Right renal pelvis (tissue), 4 donors: ENCODE measurements at places on chromosomes 7 and 10.

- no peak for DNase-seq
Observed at GRCh38 chr7:2474224-2474623, 2.0 kb downstream of the GRIFIN start.

DNA sequence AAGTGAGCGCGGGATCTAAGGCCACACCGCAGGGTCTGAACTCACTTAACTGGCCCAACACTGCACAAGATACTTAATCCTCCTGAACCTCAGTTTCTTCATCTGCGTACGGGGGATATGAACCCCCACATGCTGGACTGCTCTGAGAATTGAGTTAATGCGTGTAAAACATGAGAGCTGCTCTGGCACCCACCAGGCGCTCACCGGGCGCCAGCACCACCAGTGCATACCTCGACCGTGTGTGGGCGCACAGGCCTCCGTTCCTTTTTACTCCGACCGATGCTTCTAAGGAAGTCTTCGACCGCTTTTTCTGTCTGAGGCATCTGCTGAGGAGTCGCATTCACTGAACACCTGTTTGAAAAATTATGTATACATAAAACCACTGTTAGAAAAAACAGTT, 27.2 kb downstream of the PITRM1 start:
- no peak for DNase-seq

DNA sequence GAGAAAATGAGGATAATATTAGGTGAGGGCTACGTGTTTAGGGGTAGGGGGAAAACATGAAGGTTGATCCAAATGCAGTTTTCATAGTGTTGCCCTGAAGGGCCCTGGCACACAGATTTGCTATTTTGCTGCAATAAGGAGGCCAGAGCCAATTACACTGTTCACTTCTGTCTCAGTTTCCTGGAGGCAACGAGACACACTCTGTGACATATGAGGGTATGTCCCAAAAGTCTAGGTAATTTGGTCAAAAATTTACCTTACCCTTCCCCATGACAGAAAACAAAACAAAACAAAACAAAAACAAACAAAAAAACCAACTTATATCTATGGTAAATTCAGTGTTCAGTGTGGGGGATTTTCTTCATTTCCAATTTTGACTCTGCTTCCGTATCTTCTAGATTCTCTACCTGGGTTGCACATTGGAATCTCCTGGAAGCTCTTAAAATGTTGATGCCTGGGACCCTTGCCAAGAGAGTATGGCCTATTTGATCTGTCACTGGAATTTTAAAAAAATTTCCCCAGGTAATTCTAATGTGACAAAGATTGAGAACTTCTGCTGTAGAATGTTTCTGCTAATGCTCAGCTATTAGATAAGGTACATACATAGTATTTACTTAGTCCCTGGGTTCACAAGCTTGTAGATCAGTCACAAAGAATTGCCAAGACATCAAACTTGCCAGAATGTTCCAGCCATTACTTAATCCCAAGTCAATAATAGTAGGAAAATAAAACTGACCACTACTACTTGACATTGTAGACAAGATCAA, 139.5 kb downstream of the SEMA3E start:
- no peak for DNase-seq

GRCh38 chr10:6465437-6465836, 114.6 kb downstream of the PRKCQ start:
- no peak for DNase-seq

GRCh38 chr7:104185346-104185745, 22.5 kb downstream of the ORC5 start:
- DNase-seq, result no peak

DNA sequence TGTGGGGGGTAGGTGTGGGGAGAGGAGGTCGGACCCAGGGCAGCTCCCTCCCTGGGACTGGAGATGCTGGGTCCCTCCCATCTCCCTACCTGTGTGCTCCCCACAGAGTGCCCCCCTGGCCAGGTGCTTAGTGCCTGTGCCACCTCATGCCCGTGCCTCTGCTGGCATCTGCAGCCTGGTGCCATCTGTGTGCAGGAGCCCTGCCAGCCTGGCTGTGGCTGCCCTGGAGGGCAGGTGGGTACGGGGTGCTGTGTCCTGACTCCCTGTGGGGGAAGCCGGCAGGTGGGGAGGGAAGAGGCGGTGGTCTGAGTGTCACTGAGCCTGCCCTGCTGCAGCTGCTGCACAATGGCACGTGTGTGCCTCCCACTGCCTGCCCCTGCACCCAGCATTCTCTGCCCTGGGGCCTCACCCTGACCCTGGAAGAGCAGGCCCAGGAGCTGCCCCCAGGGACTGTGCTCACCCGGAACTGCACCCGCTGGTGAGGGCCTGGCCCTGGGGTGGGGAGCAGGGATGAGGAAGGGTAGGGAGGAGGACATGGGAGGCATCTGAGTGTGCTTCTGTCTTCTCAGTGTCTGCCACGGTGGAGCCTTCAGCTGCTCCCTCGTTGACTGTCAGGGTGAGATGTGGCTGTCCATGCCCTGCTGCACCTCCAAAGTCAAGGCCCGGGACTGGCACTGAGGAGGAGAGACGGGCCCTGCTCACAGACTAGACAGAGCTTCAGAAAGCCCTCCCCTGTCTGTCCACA, 11.7 kb upstream of the ZNF862 start:
- DNase-seq, result no peak

- no peak for DNase-seq
Observed at GRCh38 chr10:78985973-78986818, 82.6 kb upstream of the ZMIZ1 start.

GRCh38 chr7:73903321-73904218, 42.6 kb downstream of the TMEM270 start:
- DNase-seq, result no peak

DNA sequence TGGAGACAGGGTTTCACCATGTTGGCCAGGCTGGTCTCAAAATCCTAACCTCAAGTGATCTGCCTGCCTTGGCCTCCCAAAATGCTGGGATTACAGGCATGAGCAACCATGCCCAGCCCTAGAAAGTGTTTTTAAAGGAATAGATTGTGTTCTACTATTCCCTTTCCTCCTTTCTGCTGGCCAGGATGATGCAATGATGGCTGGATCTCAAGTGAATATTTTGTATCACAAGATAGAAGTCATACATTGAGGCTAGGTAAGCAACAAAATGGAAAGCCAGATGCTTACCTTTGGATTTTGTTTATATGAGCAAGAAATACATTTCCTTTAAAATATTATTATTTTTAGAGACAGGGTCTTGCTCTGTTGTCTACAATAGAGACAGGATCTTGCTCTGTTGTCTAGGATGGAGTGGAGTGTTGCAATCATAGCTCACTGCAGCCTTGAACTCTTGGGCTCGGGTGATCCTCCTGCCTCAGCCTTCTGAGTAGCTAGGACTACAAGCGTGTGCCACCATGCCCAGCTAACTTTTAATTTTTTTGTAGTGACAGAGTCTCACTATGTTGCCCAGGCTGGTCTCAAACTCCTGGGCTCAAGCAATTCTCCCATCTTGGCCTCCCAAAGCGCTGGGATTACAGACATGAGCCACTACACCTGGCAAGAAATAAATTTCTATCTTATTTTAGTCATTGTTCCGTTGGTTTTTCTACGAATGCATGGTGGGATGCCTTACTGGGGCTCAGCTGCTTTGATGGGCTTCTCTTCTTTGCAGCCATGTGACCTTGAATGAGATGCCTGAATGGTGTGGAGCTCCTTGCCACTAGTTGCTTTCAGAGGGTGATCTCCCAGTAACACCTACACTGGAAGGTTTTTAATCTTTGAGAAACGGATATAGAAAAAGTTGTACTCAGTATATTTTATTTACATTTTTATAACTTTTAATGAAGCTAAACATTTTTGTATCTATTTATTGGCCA, 5.8 kb upstream of the AEBP1 start:
- no peak for DNase-seq

GRCh38 chr10:23070913-23071218, 24.5 kb upstream of the MSRB2 start:
- DNase-seq, result no peak

DNA sequence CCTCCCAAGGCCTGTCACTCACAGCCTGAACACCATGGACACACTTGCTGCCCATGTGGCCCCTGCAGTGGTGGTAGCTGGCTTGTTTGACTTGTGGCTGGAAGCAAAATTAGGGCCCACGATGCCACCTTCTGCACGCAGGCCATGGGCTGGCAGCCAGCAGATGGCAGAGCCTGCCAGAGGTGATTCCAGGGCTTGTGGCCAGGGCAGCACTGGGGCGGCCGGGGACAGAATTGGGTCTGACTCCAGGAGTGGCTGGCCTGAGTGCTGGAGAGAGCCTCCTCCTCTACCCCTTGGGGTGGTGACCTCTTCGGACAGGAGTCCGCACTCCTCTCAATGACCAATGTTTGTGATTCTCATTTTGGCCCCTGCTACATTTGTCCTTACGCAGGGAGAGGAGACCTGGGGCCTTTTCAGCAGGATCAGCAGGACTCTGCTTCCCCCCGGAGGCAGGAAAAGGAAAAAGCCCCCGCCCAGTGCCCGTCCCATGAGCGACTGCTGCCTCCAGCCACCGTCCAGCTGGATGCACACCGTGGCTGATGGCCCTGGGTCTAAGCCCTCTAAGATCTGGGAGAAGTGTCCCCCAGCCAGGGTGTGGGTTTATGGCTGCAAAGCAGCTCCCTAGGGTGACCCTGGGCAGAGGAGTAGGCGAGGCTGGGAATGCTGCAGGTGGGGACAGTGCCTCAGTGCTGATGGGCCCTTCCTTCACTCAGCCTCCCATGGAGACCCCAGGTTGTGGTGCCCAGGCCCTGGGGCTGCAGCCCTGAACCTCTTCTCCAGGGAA, 26.5 kb downstream of the DNAJB12 start:
- no peak for DNase-seq

GRCh38 chr10:126461289-126461940, 73.1 kb upstream of the ADAM12 start:
- no peak for DNase-seq

GRCh38 chr10:110758898-110759297, 112.8 kb upstream of the PDCD4 start:
- no peak for DNase-seq

GRCh38 chr10:36802490-36803153, 322.8 kb upstream of the ANKRD30A start:
- peak; percentile 38 for DNase-seq

GRCh38 chr7:151792086-151792485, 84.8 kb downstream of the PRKAG2 start:
- DNase-seq, result no peak

DNA sequence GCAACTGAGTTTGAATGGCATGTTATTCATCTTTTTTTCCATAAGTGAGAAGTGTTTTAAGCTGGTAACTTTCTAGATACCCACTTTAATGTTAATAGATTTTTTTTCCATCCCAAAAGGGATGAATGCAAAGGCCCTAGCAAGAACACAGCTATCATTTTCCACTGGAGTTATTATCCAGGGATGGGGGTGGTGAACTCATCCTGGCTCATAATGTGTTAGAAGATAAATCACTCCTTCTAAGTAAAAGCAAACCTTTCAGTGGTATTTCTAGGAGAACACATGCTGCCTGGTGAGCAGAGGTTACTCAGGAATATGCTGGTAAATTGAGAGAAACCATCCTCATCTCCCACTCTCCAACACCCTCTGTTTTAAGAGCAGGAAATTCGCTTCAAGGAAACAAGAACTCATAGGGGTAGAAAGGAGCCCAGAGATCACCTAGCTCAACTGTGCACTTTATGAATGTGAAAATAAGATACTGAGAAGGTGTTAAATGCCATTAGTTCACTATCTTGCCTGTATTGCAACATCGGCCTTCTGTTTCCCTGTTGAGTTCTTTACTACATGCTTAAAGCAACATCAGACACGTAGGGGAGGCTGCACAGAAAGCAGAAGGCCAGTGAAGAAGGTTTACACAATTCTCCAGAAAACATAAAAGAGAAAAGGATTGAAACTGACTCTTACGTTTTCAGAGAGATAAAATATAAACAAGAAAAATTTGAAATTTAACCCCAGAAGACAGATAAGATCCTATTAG, 264.0 kb upstream of the PRKCQ start:
- DNase-seq, result no peak

- no peak for DNase-seq
Observed at GRCh38 chr7:20777377-20778062, 9.2 kb downstream of the SP8 start.

DNA sequence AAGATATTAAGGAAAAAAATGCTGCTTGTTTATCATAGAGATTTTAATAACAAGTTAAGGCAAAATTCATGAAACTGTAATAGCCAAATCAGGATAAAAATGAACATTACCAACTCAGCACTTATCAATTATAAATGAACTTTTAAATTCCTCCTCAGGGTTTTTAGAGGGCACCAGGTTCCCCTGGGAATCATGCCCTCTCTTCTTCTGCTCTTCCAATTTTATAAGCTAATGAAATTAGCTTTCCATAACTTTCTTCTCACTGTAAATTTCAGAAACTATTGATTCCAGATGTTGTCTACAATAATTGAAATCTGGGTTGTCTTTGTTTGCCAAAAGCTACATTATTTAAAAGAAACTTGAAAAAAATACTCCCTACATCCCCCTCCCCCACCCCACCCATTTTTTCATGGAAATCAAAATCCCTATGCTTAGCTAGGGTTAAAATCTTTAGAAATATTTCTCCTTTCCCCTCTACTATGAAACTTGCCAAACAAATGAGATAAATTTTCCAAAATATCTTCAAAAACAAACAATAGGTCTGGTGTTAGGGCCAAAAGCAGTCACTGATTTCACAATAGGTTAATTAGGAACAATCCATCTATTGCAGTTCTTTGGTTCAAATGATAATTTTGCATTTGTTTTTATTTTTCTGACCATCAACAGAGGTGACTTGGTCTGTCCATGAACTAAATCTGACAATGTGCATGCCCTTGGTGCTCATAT, 187.7 kb downstream of the DOCK4 start:
- DNase-seq, result no peak

GRCh38 chr10:30701451-30702173, 72.1 kb upstream of the LYZL2 start:
- no peak for DNase-seq

- DNase-seq, result no peak
Observed at GRCh38 chr7:25964483-25964991, 187.5 kb upstream of the NFE2L3 start.

DNA sequence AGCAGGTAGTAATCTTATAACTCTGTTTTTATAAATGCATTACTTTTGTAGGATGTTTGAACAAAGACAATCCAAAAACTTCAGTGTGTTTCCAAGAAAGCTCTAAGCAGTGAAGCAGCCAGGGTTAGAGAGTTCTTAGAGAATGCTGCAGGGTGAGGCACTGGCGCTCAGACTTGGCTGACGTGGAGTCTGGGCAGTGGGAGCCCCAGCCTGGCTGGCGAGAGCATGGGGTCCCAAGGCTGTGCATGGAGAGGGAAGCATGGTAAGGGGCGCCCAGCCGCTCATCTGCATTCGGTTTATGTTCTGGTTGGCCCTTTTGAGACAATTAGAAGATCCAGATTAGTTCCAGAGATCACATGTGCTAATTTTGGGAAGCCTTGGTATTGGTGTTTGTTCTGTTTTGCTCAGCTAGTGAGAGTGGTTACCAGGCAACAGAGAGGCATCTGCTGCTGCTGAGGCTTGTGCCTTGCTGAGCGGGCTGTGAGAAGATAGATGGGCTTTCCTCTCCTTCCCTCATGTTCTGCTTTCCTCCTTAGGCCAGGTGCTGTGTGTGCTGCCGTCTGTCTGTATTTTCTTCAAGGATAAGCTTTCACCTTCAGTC, 10.3 kb downstream of the SUN1 start:
- no peak for DNase-seq

DNA sequence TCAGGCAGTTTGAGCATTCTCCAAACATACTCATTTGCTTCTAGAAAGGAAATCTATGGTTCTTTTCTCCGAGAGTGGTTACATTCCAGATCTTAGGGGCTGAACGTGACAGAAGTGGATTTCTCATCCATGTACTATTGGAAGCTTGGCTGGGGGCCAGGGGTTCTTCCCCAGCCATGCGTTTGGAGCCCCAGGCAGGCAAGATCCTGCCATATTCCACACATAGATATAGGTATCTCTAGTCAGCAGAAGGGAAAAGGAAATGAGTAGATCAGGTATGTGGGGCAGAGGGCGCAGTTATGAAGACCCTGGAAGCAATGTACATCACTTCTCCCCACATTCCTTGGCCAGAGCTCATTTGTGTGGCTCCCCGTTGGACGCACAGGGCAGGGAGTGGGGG, 299.8 kb downstream of the CCDC3 start:
- no peak for DNase-seq
